ENCODE measurements at places on chromosomes 12 and 14.

DNA sequence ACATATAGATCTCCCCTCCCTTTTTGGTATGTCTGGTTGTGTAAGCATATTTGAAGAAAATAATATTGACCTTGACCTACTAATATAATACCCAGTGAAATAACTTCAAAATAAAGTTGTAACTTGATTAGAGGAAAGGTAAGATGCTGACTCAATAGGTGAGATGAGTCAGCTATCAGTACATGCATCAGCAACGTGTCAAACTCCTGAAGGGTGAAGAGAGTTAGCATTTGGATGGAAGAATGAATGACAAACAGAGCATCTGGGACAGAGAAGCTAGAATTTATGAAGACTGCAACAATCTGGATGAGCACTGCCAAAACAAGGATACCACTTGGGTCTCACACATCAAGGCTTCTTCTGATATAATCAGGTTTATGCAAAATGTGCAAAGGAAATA, 74.9 kb downstream of the PPP2R5E start:
- no peak for DNase-seq

- peak; percentile 26 for DNase-seq
Measured at GRCh38 chr12:130715150-130715997, 725 bp downstream of the RIMBP2 start.

DNA sequence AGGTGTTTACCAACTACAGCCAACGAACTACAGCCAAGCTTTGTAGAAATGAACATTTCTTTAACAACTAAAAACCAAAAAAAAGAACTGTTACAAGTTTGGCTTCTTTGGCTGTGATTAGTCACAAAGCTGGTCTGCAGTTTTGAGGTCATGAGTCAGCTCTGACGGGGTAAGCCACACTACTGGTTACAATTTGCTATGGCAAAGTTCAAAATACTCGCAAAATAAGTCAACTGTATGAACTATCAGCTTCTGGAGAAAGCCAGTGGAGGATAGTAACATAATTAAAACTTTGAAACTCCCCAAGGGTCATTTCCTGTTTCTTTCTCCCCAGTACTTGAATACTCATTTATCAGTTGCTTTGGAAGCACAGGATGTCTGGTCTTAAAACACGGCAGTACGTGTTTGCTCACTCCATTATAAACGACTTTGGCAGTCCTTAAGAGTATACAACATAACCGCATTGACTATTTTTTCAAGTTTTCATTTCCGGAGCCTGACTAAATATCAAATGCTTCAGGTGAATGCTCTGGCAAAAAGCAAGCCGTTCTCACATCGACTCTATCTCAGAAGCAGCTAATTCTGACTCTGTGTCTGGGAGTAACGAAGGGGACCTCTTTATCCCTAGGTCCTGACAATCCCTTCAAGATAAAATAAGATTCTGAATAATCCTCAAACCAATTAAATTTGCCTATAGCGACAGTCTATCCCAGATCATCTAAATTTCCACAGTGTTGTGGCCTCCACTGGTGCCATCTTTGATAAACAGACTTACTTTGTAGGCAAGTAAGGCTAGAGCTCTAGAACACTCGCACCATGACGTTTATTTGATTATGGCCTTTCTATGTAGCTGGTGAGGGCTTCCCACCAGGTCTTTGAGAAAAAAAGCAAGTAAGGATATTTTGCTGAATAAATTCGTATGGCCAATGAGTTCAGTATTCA, 10.6 kb downstream of the PHLDA1 start:
- DNase-seq = peak; percentile 75

DNA sequence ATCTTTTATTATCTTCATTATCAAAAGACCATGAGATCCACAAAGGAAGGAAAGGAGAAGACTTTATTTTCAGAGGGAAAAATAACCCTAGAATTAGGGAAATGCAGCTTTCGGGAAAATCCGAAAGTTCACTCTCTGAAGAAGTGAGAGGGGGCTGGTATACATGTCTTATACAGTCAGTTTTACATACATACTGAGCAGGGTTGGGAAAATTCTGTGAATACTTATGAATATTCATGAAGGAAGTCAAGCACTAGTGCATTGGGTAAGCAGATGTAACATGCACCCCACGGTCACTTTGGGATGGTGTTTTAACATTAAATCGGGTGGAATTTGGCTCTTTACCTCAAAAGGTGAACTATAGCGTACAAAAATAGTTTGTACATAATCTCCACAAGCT, 15.7 kb upstream of the KLRF1 start:
- peak; percentile 60 for DNase-seq

DNA sequence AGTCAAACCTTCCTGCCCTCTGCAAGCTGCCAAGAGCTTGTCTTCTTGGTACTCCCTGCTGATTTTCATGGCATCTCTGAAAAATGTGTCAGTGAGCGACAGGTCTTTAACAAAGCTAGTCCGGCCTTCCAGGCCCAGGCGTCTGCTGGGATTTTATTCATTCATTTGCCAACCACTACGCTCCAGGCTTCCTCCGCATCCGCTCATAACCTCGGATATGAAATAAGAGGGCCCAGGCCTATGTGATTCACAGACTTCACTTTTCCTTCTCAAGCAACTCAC, 13.8 kb downstream of the TSPAN9 start:
- DNase-seq = no peak

GRCh38 chr14:63209160-63209559, 4.9 kb downstream of the RHOJ start:
- no peak for DNase-seq

DNA sequence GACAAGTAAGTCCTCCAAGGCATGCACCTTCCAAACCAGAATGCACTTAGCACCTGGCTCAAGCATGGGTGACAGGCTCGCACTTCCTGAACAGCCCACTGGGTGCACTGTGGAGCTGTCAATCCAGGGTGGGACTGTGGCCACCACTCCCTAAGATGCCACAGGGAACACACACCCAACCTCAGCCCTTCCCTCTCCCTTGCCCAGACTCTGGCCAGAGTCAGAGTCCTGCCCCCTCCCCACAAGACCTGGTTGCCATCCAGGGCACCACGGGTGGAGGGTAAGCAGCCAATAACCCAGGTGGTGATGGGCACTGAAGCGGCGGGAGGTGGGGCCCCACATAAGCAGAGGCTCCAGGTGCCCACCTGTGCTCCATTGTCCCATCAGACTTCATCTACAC, 160.6 kb downstream of the MYRFL start:
- DNase-seq = peak; percentile 42

DNA sequence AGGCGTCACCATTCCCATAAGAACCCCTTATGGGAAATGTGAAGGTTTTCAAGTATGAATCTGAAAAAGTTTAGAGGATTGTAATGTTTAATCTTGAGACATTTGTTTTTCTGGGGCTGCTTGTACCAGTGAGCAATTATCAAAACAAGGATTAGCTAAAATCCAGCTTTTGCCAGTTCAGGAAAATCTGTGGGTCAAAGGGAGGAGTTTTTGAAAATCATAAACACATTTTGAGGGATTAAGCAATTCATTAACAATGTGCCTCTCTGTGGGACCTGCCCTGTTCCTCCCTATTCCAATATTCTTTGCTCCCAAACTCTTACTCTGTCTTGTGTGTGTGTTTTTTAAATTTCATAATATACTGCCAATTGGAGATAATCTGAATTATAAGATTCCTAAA, 11.7 kb upstream of the DAAM1 start:
- DNase-seq = no peak

DNA sequence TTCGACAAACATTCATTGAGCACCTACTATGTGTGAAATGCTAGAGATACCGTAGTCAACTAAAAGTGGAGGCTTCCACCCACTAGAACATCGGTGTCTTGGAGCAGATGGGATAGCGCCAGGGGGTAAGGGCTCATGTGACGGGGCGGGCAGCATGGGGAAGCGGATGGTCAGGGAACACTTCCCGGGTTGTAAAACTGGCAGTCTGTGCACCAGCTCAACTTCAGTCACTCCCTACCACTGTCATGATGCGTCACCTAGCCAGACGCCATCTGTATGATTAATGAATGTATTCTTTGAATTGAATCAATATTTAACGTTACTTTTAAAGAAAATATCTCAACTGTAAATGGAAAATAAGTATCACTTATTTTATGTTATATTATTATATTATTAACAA, 93.5 kb downstream of the PIWIL1 start:
- no peak for DNase-seq

GRCh38 chr12:120668091-120668867, 18.7 kb upstream of the MLEC start:
- DNase-seq = no peak

- no peak for DNase-seq
Measured at GRCh38 chr14:74583689-74584434, 28.2 kb downstream of the LTBP2 start.

- no peak for DNase-seq
Measured at GRCh38 chr12:58811346-58811745, 109.0 kb downstream of the LRIG3 start.

DNA sequence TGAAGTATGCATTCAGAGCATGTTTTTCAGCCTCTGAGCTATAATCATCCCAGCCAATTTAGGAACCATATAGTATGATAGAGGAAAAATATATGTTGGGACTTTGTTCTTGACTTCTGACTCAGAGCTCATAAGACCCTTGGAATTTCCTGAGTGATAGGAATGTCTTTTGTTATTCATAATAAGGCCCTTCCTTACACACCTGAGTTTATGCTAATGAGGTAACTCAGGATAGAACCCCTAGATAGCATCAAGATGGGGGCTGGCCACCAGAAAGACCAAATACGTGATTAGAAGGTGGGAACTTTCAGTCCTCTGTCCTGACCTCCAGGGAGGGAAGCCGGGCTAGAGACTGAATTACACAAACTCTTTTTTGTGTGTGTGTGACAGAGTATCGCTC, 32.4 kb upstream of the PLEK2 start:
- DNase-seq = no peak

GRCh38 chr12:8886502-8887284, 27.6 kb upstream of the PHC1 start:
- no peak for DNase-seq

GRCh38 chr12:78088391-78088832, 257.7 kb downstream of the NAV3 start:
- DNase-seq = peak; percentile 67

DNA sequence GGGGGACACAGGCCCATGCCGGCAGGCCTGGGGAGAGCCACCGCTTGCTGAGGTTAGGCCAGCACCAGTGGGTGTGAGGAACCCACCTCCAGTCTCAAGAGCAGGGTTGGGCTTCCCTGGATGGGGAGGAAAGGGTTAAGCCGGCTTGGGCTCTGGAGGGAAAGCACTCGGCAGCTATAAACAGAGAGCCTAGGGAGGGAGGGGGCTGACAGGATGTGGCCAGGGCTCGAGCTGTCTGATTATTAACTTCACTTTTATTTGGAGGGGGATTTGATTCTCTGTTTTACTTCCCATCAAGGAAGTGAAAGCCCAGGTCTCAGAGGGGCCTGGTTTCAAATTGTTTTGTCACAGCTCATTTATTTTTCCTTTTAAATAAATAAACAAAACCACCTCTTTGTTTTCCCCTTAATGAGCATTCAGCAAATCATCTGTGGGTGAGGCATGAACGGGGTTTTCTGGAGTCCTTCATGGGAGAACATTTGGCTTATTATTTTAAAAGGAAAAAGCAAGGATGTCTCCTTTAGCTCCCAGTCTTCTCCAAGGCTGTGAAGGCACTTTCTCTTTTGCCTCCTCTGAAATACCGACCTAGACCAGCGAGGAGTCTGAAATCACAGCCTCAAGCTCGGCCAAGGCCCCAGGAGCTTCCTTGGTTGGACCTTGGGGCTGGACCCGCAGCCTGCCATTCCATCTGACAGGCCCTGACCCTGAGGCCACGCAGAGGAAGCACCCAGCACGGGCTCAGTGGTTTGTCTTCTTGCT, 21.9 kb upstream of the ZFP36L1 start:
- DNase-seq = peak; percentile 70

GRCh38 chr14:30389877-30390385, 169.0 kb upstream of the G2E3 start:
- DNase-seq = no peak

DNA sequence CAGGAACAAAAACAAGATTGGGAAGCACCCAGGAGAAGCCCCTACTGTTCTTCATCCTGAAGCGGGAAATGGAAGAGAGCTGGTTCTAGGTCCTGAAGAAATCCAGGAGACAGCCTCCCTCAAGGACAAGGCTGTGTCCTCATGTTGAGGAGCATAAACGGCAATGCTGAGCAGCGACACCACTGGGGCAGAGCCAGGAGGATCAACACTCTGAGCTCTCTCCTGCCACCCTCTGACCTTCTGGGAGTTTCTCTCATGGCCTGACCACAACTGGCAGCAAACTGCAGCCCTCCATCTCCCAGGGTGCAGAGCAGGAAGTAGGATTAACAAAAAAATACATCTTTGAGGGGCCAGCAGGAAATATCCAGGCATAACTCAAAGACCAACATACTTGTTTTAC, 1292.2 kb upstream of the TMEM132C start:
- DNase-seq = no peak

DNA sequence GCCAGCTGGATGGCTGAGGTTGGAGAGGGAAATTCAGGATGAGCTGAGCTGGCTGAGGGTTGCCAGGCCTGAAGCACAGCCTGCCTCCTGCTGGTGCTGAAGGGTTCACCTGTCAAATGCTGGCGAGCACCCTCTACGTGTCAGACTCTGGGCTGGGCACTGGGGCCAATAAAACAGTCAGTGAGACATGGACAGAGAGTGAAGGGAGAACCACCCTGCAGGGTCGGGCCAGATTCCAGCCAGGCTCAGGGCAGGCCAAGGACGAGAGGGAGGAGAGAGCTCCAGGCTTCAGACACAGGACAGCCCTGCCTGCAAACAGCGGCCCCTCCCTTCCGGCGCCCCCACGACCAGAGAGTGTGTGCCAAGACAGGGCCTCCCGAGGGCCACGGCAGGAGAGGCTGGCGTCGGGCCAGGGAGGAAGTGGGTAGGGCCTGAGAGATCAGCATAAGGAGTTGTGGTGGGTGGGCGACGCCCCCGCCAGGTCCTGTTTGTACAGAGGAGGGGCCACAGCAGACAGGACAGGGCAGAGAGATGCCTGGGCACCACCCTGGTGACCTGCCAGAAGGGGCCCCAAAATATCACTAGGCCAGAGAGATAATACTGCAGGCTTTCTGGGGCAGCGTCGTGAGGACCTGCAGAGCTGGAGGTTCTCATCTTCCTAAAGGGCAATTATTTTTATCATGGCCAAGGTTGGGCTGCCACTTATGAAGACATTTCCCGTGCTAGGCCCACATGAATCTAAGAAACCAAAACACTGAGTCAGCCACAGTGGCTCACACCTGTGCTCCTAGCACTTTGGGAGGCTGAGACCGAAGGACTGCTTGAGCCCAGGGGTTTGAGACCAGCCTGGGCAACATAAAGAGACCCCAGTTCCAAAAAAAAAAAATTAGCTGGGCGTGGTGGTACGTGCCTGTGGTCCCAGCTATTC, 73.1 kb upstream of the GPR68 start:
- DNase-seq = peak; percentile 76

DNA sequence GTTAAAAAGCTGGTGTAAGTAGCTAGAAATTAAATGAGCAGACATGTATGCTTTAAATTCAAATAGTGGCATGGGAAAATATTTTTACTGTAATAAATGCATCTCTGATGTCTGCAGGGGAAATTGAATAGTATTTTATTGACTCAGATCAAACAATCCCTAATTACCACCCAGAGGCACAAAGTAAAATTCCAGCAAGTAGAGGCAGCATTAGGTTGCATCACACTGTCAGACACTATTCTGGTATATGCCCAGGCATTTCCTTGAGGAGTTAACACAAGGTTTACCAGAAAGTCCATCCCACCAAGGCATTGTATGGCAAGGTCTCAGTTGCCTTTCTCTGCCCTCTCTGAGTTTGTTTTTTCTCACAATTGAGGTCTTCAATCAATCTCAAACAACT, 201.6 kb upstream of the KITLG start:
- peak; percentile 1 for DNase-seq
